ENCODE measurements at places on chromosomes 7 and 10.

GRCh38 chr10:97762816-97763215 lies 9.0 kb downstream of the SFRP5 start:
- peak; percentile 83 for DNase-seq

DNA sequence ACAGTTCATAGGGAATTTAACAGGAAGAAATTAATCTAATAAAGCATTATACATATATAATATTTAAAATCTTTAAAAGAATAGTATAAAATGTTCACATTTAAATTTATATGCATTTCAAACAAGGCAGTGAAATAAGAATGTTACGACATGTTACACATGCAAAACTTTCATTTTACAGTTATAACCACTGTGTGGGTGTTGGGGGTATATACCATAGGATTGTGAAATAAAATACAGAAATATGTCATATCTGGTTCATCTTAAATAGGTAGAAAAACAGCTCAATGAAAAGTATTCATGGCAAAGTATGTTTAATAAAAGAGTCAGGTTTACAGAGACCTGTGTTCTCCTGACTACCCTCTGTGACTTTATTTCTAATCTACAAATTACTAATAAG lies 45.6 kb downstream of the CHCHD3 start:
- no peak for DNase-seq

DNA sequence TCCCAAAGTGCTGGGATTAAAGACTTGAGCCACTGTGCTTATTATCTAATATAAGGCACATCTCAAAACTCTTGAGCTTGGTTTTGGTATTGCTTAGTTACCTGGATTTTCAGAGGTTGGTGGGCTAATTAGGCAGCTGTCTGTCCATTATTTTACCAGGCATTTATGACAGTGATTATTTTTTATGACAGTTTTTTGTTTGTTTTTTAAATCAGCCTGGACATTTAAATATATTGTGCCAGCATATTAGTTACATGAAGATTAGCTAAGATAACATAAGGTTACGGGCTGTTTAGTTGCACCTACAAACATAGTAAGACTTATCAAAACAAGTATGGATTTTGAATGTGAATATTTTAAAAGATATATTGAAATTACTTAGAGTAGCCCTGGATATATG lies 2.6 kb upstream of the ZRANB1 start:
- no peak for DNase-seq

- peak; percentile 80 for DNase-seq
These were observed 298.5 kb downstream of the NEBL start for GRCh38 chr10:20598590-20598989.

Measured in sigmoid colon (tissue), 7 donors.